ENCODE measurements at places on chromosomes 12 and 14.

DNA sequence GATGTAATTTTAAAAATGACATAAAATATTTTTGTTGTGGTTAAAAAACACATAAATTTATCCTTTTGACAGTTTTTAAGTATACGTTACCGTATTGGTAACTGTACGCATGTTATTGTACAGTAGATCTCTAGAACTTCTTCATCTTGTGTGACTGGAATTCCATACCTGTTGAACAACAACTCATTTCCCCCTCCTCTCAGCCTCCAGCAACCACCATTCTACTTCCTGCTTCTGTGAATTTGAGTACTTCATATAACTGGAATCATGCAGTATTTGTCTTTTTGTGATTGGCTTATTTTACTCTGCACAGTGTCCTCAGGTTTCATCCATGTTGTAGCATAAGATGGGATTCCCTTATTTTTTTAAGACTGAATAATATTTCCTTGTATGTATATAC lies 113.6 kb upstream of the ATF1 start:
- DNase-seq, result no peak
- H3K27ac ChIP-seq, result no peak overlapping the region
- no peaks in the 10 kb centered on the region for H3K27me3 ChIP-seq
- no peak overlapping the region for H3K4me3 ChIP-seq
- H3K4me1 ChIP-seq, result no peaks in the 10 kb centered on the region

DNA sequence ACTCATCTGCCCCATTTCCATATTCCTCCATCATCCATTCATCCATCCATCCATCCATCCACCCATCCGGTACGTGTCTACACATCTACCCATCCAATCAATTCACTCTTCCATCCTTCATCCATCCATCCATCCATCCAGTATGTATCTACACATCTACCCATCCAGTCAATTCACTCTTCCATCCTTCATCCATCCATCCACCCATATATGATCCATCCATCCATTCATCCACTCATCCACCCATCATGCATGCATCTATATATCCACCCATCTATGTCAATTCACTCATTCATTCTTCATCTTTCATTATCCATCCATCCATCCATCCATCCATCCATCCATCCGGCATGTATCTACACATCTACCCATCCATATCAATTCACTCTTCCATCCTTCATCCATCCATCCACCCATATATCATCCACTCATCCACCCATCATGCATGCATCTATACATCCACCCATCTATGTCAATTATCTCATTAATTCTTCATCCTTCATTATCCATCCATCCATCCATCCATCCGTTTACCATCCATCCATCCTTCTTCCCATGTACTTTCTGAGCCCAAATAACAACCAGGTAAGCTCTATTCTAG lies 108.6 kb upstream of the NOS1 start:
- H3K36me3 ChIP-seq, result peaks cover 2% of the 10 kb centered on the region
- H3K27ac ChIP-seq, result no peak overlapping the region
- DNase-seq, result no peak

DNA sequence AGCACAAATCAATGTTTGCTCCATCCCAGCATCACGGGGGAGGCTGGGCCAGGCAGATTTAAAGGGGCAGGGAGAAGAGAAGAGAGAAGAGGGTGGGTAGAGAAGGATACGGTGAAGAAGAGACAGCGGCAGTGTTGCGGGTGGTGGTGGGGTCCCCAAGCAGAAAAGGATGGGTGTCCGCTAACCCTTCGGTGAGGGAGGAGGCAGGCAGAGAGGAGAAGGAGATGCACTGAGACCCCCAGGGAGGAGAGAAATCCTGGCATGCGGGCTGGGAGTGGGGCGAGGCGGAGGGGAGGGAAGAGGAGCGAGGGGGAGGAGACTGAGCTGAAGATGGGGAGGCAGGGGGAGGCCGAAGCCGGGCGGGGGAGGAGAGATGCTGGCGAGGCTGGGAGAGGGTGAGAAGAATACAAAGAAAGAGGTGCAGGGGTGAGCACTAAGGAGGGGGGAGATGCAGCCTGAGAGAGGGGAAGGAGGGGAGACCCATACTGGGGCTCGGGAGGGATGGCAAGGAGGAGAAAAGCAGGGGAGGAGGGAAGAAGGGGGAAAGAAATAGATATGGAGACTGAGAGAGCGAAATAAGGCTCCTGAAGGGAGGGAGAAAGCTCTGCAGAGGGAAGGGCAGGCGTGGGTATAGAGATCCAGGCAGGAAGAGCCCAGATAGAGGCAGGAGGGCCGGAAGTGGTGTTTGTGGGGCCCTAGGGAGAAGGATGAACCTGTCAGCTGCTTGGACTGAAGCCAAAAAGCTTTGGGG lies at the start of gene JPH4:
TSS of gene JPH4 (minus strand) at position 231 of the 751 bp plus-strand sequence. CDS start 1,337 bp downstream, outside the sequence.
- no peak within 1 kb of the TSS for H3K27ac ChIP-seq
- H3K27me3 ChIP-seq, result peaks cover 84% of the 10 kb centered on the region
- no peaks in the 10 kb centered on the region for H3K36me3 ChIP-seq
- H3K4me3 ChIP-seq, result peak within 1 kb of the TSS; percentile 65
- H3K4me1 ChIP-seq, result peaks cover 16% of the 10 kb centered on the region

DNA sequence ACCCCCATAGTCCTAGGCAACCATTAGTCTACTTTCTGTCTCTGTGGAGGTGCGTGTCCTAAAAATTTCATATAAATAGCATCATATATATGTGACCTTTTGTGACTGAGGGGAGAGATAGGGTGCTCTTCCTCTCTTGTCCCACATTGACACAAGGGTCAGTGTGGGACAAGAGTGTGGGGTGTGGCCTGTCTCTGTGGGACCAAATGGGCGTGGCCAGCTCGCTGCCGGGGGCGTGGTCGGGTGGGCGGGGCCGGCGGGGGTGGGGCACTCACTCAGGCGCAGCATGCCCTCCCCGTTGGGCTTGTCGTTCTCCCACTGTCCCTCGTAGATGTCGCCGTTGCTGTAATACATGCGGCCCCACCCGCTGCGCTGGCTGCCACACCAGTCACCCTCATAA lies 15.5 kb downstream of the MORN3 start:
- no peak overlapping the region for H3K4me3 ChIP-seq
- H3K27me3 ChIP-seq, result no peaks in the 10 kb centered on the region
- peak overlapping the region; percentile 38 for H3K27ac ChIP-seq
- H3K4me1 ChIP-seq, result peaks cover 42% of the 10 kb centered on the region
- peaks cover 37% of the 10 kb centered on the region for H3K36me3 ChIP-seq
